ENCODE measurements at places on chromosomes 13 and 19.

DNA sequence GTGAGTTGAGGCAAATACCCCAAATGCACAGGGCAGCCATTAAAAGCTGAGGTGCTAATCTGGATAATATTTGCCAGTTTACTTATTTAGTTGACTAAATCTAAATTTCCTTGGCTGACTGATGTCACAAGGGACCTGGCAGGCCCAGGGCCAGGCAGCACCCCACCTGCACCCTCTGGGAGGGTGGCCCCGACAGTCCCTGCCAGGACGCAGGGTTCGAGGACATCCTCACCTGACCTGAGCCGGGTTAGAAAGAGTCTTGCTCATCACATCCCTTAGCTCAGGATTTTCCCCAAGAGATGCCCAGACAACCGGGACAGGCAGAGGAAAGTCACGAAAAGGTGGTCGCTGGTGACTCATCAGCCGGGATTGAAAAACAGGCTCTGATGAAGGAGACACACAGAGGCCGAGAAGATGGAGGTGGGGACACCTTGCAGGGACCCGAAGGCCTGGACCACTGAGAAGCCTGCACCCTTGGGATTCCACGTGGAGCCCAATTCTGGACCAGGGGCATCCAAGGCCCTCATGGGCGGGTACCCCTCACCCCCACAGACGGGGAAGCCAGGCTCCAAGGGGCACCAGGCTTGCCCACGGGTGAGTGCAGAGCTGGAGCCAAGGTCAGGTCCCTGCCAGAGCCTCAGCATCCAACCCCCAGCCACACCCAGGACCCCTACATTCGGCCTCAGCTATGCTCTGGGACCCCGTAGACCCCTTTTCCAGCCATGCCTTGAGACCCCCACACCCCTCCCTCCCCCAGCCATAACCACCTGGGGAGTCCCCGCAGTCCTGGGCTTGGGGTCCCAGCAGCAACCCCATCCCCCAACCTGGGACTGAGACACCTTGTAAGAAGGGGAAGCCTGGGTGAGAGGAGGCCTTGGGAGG is 103.2 kb downstream of the SOX1 start:
- no peak for DNase-seq

GRCh38 chr13:41352935-41353840 is 42.1 kb downstream of the NAA16 start:
- peak; percentile 62 for DNase-seq

DNA sequence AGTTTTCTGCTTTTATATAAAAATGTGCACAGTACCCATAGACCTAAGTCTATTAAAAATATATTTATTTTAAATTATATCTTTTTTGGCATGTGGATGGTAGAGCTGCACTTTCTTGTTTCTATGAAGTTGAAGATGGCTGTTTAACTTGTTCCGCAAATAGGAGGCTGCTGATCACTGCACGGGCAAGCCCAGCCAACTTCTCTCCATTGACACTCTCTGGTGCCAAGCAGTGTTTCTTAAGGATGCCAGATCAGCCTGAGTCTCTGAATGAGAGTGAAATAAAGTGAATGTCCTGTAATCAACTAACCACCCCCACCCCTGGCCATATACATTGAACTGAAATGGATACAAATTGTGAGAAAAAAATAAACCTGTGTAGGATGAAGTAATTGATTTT is 202.9 kb upstream of the KLHL1 start:
- DNase-seq: no peak

DNA sequence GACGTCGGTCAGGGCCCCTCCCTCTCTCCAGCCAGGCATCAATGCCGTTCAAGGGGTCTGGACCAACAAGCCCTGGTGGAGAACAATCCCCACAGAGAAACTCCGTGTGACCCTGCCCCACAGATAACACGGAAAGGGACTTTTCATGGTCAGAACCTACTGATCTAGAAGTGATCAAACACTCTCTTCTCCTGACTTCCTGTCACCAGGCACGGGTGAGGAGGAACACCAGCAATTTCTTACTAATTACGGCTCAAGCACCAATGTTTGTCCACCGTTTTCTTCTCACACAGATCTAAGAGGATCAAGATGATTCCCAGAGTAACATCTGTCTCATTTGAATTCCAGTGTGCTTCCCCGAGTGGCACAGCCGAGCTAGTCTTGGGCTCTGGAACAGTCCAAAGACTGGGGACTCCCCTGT is 11.8 kb downstream of the RASA3 start:
- no peak for DNase-seq

DNA sequence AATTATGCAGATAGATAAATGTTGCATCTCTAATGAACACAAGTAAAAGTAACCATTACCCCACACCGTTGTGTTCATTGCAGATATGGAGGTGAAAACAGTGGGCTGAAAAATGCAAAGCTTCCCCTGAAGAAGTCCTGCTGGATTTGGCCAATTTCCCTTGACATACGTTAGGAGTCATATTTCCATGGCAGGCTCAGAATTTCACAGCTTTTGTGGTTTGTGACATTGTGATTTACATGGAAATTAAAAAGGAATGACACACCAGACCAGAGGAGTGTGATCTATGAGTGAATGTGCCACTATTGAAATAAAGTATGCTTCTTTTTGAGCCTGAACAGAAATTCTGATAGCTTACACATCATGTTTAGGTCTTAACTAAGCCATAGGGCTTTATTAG is 221.1 kb upstream of the TMTC4 start:
- DNase-seq: peak; percentile 27

GRCh38 chr13:97165502-97166425 is 56.4 kb upstream of the MBNL2 start:
- DNase-seq: no peak

DNA sequence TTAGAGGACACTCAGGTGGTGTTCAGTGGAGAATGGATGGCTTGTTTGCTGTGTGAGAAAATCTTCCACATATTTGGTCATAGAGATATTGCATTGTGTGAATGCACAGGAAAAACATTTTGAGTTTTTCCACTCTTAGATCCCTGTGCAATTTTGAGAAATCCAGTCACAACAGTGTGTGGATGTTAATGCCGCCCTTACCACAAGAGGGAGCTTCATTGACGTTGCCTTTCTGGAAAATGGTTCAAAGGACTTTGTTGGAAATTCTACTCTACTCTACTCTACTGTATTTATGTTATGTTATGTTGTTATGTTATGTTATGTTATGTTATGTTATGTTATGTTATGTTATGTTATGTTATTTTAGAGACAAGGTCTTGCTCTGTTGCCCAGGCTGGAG is 13.4 kb downstream of the ZNF20 start:
- no peak for DNase-seq

GRCh38 chr13:46759846-46760245 is 37.1 kb downstream of the ESD start:
- DNase-seq: no peak

DNA sequence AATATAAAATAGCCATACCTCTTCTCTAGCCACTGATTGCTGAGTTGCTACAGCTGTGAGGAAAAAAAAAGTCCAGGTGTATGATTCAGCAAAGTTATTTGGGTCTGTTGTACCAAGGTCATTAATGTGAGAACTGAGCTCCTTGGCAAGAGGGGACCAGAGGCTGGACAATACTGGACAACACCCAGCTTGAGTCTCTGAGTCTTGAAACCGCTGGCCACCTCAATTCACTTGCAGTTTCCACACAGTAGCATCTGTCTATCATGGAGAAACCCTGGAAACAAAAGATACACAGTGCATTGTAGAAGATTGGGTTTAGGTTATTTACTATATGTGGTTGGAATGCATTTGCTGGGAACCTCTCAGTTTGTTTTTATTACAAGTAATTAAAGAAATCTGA is 60.4 kb downstream of the WDFY2 start:
- no peak for DNase-seq

GRCh38 chr13:111043575-111043982 is 71.5 kb upstream of the ARHGEF7 start:
- DNase-seq: peak; percentile 79

- peak; percentile 20 for DNase-seq
These were observed 60.7 kb downstream of the MCF2L start for GRCh38 chr13:113029487-113030258.

DNA sequence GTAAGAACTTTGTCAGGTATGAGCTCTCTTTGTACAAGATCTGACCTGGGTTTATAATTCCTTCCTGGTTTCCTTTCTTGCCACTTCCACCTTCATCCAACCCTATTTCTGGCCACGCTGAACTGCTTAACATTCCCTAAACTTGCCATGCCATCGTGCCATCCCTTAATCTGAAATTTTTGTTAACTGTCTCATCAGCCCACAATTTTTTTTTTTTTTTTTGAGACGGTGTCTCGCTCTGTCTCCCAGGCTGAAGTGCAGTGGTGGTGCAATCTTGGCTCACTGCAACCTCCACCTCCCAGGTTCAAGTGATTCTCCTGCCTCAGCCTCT is 144.6 kb downstream of the GGACT start:
- DNase-seq: peak; percentile 54

GRCh38 chr13:76976490-76976889 is 15.4 kb upstream of the CLN5 start:
- peak; percentile 17 for DNase-seq

DNA sequence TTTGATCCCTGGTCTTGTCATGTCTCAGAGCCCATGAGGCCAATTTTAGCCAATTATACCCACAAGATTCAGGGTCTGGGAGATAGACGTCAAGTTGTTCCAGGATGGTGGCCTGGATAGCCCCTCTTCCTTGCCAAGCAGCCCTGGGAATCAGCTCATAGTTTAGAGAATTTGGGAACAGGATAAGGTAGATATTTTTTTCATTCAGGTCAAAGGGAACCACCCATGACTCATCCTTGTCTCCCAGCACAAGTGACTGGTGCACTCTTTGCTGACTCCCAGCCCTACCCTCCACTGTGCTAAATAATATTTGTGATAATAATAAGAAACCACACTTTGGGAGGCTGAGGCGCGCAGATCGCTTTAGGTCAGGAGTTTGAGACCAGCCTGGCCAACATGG is 17.1 kb upstream of the S1PR4 start:
- DNase-seq: peak; percentile 25

DNA sequence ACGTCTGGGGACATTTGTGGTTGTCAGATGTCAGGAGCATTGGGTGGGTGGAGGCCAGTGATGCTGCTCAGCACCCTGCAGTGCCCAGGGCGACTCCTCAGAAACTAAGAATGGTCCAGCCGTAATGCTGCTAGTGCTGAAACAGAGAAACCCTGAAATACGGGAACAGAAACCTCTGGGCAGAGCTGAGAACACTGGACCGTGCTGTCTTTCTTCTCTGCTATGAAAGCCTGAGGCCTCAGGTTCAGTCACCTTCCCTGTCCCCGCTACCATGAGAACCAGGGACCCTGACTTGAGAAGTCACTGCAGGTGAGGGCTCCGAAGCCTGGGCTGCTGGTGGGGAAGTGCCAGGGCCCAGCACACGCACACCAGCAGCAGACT is 13.4 kb downstream of the CAPS start:
- no peak for DNase-seq

Data from fibroblast of skin of back (primary cell).